ENCODE measurements at places on chromosomes 12 and 14.
A peak's percentile ranks its signal among the peaks of the same experiment; 100 is the strongest.

GRCh38 chr12:110688446-110689280 lies at the start of gene HVCN1:
TSS of gene HVCN1 (minus strand) at chr12:110689115. CDS start at chr12:110683245, 5,870 bp downstream.
- no peak for DNase-seq

DNA sequence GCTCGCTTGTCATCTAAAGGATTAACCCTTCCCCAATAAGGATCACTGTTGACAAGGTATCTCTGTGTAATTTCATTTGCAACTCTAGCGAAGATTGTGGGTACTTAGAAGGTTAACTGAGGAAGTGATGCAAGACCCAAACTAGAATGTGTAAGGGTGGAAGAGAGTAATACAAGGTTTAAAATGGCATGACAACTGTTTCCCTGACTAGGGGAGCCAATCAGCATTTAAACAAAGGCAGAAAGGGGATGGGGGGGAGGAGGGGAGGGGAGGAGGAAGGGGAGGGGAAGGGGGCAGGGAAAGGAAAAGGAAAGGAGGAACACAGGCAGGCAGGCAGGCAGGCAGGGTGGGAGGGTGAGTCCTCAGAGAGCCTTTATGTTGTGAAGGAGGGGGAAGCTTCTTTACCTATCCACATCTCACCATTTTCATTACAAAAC lies 31.1 kb downstream of the NRDE2 start:
- no peak for DNase-seq

DNA sequence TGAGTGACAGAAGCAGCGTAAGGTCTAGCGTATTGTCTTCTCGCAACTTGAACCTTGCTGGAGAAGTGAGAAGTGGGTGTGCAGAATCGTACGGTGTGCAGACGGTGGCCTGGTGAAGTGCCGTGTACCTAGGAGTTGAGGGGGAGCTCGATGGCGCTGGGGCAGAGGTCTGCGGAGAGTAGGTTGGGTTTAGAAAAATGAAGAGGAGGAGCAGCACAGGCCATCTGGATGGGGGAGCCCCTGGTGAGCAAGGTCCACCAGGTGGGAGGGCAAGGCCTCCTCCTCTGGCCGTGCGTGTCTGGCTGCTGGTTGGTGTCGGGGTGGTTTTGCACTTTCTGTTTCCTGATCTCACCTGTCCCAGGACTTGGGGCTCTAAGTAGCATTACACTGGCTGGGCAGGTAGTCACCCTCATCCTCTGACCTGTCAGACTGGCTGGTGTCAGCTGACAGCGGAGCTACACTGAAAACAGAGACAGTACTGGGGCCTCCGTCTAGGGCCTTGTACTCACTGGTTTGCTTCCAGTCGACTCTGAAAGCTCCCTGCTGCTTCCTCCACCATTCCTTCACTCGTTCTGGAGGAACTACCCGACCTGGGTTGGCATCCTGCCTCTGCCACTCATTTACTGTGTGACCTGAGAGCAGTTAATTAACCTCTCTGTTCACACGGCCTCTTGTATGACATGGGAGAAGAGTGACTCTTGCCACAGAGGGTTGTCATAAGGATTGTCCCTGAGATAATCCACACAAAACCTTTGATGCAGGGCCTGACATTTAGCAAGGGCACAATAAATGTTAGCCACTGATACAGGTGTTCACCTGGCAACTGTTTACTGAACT lies 228.3 kb downstream of the SLC41A2 start:
- DNase-seq: no peak

DNA sequence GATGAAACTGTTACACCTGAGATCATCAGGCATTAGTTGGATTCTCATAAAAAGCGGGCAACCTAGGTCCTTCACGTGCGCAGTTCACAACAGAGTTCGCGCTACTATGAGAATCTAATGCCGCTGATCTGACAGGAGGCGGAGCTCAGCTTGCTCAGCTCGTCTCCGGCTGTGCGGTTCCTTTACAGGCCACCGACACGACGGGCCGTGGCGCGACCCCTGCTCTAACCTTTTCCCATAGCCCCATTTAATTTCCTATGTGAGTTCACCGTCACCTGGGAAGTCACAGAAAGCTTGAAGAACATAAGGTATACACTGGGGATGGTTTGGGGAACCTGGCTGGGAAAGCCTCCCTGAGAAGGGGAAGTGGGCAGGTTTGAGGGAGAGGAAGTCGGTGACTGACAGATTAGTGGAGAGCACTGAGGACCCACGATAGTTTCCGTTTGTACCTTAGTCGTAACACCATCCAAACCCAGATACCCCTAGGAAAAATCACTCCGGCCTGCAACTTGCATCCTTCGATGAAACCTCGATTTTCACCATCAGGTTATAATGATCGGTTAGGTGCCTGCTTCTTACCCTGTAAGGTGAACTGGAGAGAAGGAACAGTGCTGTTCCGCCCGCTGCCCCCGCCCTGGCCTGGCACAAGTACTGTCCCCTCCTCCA lies 2.8 kb upstream of the AAAS start:
- peak; percentile 43 for DNase-seq

DNA sequence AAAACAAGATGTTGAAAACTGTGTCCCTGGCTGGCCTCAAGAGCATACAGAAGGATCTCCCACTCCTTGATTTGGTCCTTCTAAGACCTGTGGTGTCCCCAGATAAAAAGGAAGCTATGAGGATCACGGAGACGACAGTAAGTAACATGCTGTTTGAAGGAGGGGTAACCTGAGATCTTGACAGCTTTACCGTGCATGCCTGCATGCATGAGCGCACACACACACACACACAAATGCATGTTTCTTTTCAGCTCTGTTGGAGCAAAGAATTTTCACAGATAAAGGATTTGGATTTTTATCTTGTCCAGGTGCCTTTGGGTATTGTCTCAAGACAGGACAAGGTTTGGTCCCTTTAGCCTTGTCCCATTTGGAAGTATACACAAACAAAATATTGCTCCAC lies 411.6 kb upstream of the CCDC196 start:
- no peak for DNase-seq

DNA sequence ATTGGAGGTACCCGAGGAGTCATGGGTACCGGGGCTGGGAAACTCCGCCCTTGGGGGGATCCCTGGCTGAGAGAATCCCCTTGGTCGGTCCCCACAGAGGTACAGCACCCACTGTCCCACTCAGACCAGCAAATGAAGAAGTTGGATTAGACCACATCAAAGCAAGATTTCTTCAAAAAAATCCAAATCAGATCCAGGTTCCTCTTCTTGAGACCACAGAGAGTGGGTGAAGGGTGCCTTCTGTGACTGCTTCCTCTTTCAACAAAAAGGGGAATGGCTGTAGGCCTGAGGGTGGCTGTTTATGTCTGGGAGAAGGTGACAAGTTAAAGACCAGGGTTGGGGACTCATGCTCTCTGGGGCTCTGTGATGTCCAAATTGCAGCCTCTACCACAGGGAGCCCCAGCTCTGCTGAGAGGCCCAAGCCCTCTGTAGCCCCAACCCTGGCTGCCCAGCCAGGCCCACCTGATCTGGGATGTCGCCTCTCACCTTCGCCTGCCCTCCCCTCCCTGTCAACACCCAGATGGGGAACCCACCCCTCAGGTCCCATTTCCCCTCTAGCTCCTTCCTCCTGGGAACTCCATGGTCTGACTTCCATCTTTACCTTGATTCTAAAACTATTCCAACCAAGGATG lies 50.9 kb downstream of the ZFP36L1 start:
- no peak for DNase-seq

DNA sequence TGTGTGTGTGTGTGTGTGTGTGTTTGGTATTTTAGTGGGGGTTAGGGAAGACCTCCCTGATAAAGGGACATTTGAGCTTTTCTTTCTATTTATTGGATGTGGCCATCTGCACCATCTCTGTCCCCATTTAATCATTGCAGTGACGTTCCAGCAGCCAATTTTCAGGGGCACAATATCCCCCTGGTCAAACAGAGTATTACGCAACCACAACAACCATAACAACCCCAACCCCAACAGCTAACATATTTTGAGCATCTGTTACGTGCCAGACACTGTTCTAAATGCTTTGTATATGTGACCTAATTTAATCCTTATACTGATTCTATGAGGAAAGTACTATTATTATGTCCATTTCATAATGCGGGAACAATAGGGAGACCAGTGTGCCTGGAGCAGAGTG lies 87.4 kb downstream of the TTC8 start:
- DNase-seq: no peak

DNA sequence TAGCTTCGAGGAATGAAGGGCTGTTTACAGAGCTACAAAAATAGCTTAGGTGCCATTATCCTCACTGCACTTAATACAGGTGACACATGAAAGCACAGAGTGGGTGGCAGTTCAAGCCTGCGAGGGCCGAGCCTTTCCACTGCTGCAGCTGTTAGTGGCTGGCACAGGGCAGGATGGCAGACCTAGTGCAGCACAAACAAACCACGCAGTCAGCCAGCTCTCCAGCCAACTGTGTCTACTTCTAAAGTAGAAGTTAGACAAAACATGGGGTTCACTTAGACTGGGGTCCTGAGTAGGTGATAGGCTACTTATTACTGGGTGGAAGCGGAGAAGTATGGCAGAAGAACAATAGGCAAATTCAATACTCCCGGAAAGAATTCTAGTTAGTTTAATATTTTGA lies 95.4 kb downstream of the DUSP16 start:
- DNase-seq: no peak

- DNase-seq: no peak
Measured at GRCh38 chr12:114765960-114766691, 82.2 kb upstream of the TBX3 start.

DNA sequence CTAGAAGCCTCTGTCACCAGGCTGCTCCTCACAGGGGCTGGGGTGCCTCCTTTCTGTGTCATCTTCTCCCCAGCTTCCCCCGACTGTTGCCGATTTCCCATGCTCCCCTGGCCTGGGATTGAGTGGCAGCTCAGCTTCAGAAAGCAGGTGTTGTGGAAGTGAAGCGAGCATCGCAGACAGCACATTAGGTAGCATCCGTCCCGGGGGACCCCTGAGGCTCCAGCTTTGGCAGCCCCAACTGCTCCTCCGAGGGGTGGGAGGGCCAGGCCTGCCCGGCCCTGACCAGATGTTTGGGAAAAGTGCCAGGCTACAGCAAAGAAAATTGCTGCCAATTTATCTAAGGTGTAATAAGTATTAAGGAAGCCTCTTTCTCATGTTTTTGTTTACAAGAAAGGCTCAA lies 1045.6 kb downstream of the BCL11B start:
- DNase-seq: no peak

GRCh38 chr12:86257134-86257533 lies 943 bp upstream of the MGAT4C start:
- no peak for DNase-seq

- DNase-seq: no peak
Measured at GRCh38 chr12:49939707-49940106, 10.8 kb upstream of the AQP2 start.

DNA sequence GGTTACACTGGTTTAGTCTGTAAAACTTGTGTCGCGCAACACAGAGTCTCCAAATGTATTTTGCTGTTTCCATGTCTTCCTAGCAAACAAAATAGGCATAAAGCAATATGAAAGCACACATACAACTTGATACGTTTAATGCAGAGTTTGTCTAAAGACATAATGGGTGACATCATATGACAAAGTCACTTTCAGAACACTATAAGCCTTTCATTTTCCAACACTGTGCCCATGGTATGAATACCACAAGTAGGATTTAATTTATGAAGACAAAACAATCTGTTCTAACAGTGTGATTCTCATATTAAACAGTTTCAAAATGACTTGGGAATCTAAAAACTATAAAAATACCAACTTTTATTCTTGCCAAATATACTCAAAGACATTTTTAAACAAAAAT lies 58.4 kb downstream of the PTPN21 start:
- no peak for DNase-seq

- no peak for DNase-seq
Measured at GRCh38 chr14:77964586-77964985, 164.7 kb downstream of the ADCK1 start.
